SIG-M5 (cell line): ENCODE measurements at places on chromosomes 12 and 14.

- DNase-seq: no peak
Observed at GRCh38 chr14:91831337-91831736, 36.0 kb downstream of the TC2N start.

- no peak for DNase-seq
Observed at GRCh38 chr14:79466938-79467527, 744.3 kb downstream of the DIO2 start.

- no peak for DNase-seq
Observed at GRCh38 chr14:103512701-103513611, 9.7 kb downstream of the CKB start.

GRCh38 chr12:51147309-51147708 is 25.6 kb downstream of the TFCP2 start:
- no peak for DNase-seq

DNA sequence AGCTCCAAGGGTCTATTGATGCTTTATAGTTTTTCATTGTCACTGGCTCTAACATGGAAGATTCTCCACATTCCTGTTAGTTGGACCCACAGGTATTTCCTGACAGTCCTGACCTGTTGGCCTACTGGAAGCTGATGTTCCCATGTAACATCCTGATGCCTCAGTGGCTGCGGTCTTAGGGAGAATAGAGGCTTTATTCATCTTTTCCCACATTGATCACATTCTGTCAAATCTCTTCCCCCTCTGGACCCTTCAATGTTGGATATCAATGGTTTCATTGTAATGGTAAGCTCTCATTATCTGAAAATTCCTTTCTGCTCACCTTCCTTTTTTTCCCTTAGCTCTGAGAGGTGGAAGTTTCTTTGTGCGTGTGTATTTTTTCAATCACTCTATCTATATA is 280.9 kb upstream of the TBX3 start:
- no peak for DNase-seq

GRCh38 chr14:51208982-51209381 is 31.1 kb upstream of the TMX1 start:
- no peak for DNase-seq

GRCh38 chr12:15007551-15007950 is 34.7 kb downstream of the PDE6H start:
- no peak for DNase-seq

GRCh38 chr12:116697305-116697704 is 40.6 kb downstream of the SPRING1 start:
- no peak for DNase-seq

GRCh38 chr14:36215217-36215598 is 38.7 kb upstream of the PTCSC3 start:
- no peak for DNase-seq

GRCh38 chr12:113136128-113136989 is 798 bp upstream of the RASAL1 start:
- DNase-seq: no peak

GRCh38 chr12:10636611-10637010 is 23.2 kb upstream of the MAGOHB start:
- no peak for DNase-seq

GRCh38 chr14:56125772-56126636 is 7.8 kb downstream of the PELI2 start:
- no peak for DNase-seq

- DNase-seq: no peak
Observed at GRCh38 chr12:68483592-68484383, 126.9 kb upstream of the RAP1B start.

DNA sequence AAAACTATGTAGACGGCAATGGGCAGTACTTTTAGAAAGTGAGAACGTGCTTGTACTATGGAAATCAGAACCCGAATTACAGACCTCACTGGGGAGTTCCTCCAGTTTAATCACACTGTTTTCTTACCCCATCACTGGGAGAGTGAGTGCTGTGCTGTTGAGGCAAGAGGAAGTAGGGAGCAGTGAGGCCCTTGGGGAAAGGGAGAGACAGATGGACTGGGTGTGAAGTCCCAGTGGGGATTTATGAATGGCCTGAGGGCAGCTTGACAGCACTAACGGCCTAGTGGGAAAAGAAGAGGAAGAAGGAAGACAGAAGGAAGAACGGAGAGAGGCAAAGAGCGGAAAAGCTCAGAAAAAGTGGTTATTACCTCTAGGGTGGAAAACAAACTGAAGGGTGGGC is 5.7 kb downstream of the MCRS1 start:
- DNase-seq: no peak

- DNase-seq: no peak
Observed at GRCh38 chr14:93733631-93734030, 54.7 kb downstream of the PRIMA1 start.

DNA sequence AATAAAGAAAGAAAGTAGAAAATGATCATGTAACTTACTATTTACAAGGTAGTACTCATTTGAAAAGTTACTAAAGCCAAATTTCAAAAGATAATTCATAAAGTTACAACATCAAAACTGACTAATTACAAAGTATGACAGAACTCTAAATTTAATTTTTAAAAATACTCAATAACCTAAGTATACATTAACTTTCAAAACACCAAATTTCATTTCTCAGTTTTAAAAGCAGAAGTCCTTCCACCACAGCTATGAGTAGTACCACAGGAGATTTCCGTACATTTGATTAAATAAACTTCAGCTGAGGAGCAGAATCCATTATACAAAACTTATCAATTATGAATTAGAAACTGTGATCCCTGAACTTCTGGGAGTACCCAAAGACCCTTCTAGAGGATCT is 100.8 kb upstream of the BBS10 start:
- no peak for DNase-seq

DNA sequence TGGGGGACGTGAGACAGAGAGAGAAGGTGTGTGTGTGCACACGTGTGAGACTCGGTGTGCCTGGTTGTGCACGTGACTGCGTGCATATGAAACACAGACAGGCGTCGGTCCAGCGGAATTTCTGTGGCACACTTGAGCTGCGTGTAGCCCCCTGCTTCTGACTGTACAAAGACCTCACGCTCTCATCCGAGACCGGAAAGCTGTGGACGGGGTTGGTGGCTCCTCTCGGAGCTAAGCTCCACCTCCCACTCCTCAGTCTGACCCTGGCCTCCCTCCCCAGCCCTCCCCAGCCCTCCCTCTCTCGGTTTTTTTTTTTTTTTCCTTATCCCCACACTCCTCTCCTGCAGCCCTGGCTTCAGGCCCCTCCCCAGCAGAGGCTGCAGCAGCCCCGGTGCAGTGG is 8.3 kb upstream of the C14orf180 start:
- no peak for DNase-seq

DNA sequence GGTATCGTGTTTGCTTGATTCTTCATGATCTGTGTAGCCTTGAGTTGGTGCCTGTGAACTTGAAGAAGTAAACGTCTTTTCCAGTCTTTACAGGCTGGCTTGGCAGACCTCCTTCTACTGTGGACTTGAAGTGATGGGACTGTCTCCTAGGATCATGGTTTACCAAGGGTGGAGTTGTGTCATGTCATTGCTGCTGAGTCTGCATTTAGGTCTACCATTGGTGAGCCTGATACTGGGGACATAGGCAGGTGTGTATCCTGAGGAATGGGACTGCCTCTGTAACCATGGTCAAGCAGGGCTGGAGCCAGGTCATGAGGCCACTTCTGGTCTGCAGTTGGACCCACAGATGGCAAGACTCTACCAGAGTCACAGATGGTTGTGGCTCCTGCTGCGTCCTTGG is 20.7 kb upstream of the PPP1R12A start:
- no peak for DNase-seq

DNA sequence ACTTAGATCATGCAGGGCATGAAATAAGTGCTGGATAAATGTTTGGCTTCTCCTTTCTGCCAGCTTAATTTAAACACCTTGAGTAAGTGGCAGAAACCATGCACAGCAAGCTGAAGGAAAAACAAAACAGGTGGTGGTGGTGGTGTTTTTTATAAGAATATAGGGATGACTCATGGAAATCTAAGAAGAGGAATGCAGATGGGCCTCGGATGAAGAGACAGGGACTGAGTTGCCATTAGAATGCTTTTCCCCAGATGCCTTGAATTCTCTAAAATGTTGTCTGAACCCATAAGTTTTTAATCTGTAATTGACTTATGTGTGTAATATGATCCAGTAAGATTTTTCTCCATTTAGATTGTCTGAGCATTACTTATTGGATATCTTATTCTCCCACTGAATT is 93.1 kb upstream of the ZDHHC17 start:
- DNase-seq: no peak

- DNase-seq: no peak
Observed at GRCh38 chr12:81992461-81992860, 233.3 kb upstream of the PPFIA2 start.

DNA sequence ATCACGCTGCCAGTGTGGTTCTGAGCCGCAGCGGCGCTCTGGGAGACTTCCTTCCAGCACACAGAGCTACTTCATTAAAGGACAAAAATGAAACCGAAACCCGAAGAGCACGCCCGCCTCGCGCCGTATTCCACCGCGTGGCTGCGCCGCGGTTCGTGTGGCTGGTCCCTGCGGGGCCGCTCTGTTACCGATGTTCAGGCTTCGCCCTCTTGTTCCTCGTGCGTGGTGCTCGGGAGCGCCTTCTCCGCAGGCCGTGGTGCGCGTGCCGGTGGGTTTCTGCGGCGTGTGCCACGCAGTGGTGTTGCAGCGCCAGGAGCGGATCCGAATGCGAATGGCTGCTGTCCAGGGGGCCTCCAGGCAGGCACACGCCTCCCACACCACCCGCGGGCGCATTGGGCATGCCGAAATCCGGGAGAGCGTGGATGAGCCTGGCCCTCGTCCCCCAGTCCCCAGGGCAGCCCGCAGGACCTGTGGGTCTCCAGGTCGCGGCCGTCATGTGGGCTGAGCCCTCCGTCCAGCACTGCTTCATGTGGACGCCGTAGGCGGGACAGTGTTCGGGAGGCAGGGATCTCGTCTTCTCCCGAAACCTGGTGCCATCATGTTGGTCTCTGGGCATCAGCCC is 91.2 kb downstream of the ADGRD1 start:
- DNase-seq: no peak

- no peak for DNase-seq
Observed at GRCh38 chr12:42588524-42589464, 752 bp downstream of the PRICKLE1 start.

GRCh38 chr14:35332517-35333263 is 40.5 kb downstream of the PSMA6 start:
- DNase-seq: no peak

DNA sequence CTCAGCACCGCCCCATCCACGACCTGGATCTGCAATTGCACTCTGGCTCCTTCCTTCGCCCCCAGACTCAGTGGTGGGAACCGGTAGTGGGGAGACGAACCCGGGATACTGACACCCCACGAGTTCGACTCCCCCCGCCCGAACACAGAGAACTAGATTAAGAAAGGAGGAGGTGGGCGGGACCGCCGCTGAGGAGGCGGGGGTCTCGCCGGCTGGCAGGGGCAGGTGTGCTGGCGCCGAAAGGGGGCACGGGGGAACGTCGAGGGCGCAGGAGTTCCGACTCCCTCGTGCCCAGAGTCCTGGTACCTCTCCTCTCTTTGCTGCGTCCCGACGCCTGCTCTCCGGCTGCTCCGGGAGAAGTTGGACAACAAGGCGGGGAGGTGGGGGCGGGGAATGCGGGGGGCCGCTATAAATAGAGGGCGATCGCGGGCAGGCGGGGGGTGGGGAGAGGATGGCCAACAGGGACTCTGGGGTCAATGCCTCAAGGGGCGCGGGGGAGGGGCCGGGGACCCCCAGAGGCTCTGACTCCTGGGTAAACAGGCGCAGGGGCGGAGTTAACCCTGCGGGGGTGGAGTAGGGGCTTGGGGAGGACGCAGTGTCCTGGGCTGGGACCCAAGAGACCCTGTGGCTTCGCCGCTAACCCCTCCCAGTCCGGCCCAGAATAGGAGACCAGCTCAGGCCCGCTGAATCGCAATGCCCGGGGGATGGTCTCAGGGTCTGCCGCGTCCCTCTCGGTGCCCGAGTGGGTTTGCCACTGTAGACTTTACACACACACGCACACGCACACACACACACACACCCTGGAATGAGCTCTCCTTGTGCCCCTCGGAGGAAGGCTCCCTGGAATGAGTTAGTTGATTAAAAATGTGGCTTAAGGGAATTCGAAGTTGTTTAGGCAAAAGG is 761 bp upstream of the NDRG2 start:
- no peak for DNase-seq

- no peak for DNase-seq
Observed at GRCh38 chr14:69505338-69506240, 21.1 kb downstream of the PLEKHD1 start.

- no peak for DNase-seq
Observed at GRCh38 chr14:67533754-67534085, 630 bp downstream of the PLEKHH1 start.

- DNase-seq: no peak
Observed at GRCh38 chr12:50734409-50735263, 29.3 kb upstream of the ATF1 start.
